ENCODE measurements at places on chromosomes 2 and 18.
A peak's percentile ranks its signal among the peaks of the same experiment; 100 is the strongest.

- DNase-seq, result no peak
Measured at GRCh38 chr18:22509423-22509822, 91.7 kb upstream of the CTAGE1 start.

DNA sequence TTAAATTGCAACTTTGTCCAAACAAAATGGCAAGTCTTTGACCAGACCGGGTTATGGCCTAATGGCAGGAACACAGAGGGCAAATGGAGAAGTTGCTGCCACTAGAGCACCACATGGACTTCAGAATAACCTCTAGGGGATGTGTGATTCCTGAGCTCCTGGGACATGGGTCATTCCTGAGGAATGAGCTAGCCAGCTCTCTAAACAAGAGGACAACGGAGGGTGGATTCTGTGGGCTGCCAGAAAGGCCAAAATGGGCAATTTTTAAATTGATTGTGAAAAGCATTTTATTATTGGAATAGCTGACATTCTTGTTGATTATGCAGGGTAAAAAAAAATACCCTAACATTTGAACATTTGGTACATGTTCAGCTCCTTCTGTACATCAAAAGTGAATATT lies 109.8 kb upstream of the FZD5 start:
- DNase-seq, result no peak

- DNase-seq, result no peak
Measured at GRCh38 chr18:47410139-47410538, 158.7 kb upstream of the SKOR2 start.

DNA sequence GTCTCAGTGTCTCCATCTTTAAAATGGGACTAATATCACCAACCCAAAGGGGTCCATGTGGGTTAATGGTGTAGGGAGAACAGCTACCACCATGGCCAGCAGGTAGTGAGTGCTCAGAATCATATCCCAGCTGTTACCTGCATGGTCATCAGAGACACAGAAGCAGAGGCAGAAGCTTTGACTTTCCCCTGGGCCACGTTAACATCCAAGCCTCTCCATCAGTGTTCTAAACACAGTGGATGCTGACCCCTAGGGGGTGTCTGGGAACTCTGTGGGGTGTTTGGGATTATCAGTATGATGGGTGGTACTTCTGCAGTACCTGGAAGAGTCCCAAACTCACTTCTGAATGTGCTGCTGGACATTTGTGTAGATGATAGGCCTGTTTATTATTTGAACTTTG lies 93.6 kb downstream of the GYPC start:
- no peak for DNase-seq

- DNase-seq, result no peak
Measured at GRCh38 chr2:148567716-148568115, 76.8 kb upstream of the EPC2 start.

GRCh38 chr2:171174075-171174474 lies 13.4 kb upstream of the TLK1 start:
- no peak for DNase-seq

DNA sequence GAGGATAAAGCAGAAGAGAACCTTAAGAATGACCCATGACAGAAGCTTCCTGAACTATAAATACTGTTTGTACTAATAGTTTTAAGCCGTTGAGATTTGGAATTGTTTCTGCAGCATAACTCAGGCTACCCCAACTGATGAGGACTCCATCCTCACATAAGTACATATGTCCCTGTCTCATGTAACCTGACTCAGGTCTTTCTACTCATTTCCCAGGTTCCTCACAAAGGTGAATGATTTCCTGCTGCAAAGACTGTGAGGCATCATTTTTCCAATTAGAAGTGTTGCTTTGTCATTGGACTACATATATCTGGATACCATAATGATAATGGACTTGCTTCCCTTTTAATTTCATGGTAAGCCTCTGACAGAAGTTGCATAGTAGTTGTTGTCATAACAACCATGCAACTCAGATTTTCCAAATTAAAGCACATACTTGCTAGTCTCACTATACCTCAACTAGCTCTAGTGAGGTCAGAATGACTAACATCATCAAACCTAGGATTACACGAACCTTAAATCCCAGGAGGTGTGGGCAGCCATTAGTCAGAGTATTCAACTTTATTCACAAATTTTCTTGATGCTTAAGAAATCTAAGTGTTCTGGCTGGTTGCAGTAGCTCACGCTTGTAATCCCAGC lies 38.0 kb upstream of the NEDD4L start:
- no peak for DNase-seq

GRCh38 chr2:37637190-37637860 lies 34.1 kb downstream of the CDC42EP3 start:
- no peak for DNase-seq

DNA sequence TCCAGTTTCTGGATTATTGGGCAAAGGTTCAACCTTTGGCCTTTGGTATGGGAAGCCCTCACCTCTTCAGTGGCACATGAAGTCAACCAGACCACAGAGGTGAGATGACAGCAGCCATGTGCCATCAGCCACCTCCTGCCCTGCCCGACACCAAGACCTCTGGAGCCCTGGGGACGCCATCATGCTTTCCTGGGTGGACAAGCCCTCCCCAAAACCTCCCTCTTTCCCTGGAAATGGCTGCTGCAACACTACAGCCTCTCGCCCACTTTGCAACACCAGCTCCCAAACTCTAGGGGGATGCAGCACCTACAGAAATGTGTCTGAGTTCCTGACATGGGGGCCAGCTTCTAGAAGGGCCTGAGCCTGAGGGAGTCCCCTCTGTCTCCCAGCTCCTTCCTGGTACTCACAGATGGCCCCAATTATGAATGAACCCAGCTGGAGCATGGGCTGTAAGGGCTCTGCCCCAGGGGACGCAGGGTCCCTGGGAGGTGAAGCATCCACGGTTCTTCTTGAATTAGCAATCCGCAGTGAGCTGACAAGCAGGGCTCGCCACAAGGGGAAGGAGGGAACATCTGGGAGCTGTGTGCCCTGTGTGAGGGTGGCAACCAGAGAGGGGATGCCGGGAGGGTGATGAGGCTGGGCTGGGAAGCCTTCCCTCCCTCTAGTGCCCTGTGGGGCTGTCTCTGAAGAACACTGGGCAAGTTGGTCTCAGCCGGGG lies 268.5 kb upstream of the HDAC4 start:
- DNase-seq, result no peak

DNA sequence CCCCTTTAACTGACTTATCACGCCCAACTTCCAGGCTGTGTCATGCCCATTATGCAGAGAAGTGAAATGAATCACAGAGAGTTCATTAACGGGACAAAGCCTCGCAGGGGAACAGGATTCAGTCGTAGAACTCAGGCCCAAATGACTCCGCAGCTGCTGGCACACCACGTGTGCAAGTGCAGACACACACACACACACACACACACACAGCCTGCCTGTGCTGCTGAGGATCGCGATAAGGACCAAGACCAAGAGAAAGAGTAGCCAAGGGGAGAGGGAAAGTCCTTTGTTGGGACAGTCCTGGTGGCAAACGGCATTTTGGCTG lies 90.0 kb upstream of the TAF1B start:
- peak; percentile 68 for DNase-seq

DNA sequence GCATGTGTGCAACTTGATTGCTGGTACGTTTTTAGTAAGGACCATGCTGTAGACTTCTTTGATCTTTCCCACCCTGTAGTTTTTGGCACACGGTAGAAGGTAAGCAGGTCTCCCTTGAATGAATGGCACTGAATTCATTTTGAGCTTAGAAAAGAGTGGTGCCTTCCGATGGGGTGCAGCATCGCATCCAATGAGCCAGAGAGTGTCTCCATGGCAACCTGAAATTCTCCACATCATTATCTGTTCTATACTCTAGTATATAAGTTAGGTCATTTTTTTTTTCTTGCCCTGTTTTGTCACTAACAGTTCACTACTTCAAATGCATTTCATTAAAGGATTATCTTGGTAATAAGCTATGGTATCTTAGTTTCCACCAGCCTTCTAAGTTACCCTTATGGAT lies 81.2 kb upstream of the REV1 start:
- DNase-seq, result no peak

DNA sequence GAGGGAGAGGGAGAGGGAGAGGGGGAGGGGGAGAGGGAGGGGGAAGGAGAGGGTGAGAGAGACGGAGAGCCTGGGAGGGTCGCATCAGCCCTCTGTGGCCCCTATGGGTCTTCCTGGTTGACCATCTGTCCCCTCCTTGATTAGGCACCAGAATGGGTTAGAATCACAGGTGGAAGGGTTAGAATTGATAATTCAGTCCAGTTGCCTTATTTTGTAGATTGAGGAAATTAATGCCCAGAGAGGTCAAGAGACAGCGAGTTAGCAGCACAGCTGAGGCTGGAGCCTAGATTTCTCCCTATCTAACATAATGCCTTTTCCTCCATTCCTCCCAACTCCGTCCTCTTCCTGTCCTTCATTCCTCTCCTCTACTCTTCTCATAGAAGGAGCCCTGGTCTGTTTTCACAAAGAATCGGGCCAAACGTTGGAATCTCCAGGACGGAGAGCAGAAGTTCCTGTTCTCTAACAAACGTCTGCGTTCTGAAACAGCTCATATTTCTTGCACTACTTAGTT lies 338 bp upstream of the THUMPD2 start:
- peak; percentile 9 for DNase-seq
